ENCODE measurements at places on chromosomes 7 and 10.

GRCh38 chr10:24255115-24255880 is 46.4 kb downstream of the KIAA1217 start:
- no peak for DNase-seq

- no peak for DNase-seq
Observed at GRCh38 chr7:99860281-99861127, 16.3 kb downstream of the OR2AE1 start.

GRCh38 chr7:48839108-48839507 is 85.2 kb upstream of the CDC14C start:
- no peak for DNase-seq

GRCh38 chr10:55351431-55351830 is 550.4 kb upstream of the PCDH15 start:
- DNase-seq = no peak

- DNase-seq = peak; percentile 44
Observed at GRCh38 chr7:96090756-96091155, 231.1 kb downstream of the SLC25A13 start.

GRCh38 chr10:72276013-72276387 is 2.3 kb downstream of the DDIT4 start:
- no peak for DNase-seq

GRCh38 chr10:114638821-114639625 is 19.1 kb downstream of the ABLIM1 start:
- DNase-seq = no peak

GRCh38 chr10:103493916-103494877 is 692 bp downstream of the NEURL1 start:
- DNase-seq = no peak

DNA sequence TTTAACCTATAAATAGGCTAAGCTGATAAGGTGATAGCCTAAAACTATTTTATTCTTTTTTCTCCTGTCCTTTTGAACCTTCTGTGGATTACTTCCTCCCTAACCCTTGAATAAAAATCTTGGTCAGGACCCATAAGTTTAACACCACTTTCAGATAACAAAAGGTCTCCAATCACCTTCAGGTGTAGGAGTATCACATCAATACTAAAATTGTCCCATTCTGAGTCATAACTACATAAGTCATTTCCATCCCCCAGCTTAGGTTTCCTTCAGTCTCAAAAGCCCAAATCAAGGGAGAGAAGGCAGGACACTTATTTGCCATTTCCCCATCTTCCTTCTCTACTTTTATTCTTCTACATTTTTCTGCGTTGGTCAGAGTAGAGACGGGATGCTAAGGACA is 56.9 kb upstream of the WNT16 start:
- DNase-seq = no peak

DNA sequence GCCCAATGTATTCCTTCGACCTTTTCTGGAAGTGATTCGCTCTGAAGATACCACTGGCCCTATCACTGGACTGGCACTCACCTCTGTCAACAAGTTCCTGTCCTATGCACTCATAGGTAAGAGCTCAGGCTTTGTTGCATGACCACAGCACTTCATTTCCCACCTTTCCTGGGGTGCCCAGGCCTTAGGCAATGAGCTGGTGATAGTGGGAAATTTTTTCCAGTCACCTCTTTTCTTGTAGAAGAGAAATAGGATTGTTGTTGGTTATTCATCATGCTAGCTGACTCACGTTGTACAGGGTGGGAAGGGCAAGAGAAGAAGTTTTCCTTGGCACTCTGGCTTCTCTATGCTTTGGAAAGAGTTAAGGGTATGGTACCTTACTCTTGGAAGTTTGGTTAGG is 51.4 kb upstream of the NFKB2 start:
- DNase-seq = no peak

DNA sequence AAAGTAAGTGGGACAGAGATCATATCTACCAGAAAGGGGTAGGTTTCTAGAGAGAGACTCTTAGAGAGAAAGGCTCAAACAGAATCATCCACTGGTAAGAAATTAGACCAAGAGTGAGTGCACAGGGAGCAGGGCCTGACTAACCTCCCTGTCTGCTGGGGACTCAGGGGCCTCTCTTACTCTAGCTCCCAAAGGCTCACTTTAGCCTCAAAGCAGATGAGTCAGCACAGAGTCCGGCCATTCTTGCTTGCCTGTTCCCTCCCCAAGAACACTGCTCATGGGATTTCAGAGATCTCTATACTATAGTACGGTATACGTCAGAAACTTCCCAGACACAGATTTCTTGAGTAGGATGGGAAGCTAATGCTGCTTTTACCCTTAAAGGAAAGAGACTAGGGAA is 32.7 kb downstream of the RBM28 start:
- DNase-seq = no peak

DNA sequence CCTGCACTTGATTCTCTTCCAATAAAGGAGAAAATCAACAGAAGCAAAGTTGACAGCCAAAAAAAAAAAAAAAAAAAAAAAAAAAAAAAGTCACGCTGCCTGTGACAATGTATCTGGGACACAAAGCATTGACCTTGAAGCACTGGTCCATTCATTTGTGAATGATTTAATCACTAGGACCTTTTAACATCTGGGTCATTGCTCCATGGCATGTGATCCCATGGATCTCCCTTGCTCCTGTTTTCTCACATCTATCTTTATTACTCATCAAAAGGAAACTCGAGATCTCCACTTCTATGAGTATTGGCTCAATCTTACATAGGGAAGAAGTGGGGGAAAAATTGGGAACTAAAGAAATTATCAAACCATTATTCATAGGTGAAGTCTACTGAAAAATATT is 89.6 kb upstream of the SMIM30 start:
- no peak for DNase-seq

DNA sequence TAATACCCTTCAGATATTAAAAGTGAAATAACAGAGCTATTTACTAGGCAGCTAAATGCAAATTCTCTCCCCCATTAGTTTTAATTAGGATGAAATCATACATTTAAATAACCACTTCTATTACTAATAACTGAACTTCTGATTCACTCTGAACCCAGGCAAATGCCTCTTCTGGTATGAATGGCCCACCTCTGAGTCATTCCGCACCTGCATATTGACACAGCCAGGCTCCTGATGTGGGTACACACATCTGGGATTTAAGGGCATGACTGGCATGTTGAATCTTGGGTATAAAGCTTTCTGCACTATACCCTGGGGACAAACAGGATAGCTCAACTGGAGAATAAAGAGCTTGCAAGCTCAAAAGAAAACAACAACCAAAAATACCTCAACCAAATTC is 140.9 kb downstream of the AUTS2 start:
- DNase-seq = no peak

DNA sequence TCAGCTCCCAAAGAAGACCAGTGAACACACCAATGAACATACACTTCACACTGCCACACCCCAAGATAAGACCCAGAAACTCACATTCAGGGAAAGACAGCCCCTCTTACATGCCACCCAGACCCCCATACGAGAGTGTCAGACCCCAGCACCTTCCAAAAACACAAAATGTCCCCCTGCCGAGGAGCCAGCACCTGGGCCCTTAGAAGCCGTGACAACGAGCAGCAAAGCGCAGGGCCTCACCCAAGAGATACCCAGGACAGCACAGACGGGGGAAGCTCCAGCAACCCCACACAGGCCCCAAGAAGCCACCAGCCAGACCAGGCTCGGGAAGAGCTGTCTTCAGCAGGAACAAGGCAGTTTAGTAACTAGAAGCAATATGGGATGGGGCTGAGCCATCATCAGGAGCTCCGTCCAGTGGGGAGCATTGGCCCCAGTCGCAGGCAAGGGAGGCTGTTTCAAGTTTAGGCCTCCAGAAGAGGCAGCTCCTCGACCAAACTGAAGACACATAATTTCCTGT is 243.6 kb downstream of the PTPRN2 start:
- DNase-seq = no peak

DNA sequence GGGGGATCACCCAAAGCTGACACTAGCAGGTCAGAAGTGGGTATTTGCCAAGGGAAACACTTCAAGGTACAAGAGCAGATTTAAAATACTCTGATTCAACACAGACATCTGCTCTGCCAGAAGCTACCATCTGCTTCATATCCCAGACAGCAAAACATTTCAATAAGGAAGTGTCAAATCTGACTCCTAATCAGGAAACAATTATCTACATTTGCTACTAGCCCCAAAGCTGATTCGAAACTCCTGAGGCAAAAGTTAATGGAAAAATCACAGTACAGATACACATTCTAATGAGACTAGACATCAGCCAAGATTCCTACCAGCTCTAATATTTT is 48.9 kb downstream of the PARD3 start:
- DNase-seq = peak; percentile 50

DNA sequence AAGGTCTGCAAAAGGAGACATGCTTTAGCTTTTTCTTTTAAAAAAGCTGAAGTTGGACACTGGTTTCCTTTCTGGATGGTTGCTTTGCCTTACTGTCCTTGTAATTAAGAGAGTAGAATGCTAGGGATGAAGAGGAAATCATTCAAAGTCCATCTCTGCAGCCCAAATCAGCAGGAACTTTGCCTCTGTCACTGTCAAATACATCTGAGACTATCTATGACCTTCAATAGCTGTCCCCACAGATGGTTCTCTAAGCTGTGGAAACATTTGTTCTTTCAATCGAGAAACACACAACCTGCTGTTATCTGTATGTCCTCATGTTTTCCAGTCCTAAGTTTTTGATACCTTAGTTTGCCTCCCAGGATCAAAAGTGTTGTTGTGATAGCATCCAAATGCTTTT is 117.5 kb downstream of the SORBS1 start:
- no peak for DNase-seq
